Fibroblast of the aortic adventitia (primary cell): ENCODE measurements at places on chromosomes 7 and 10. TPM values are rescaled to one million over a fixed set of nuclear protein-coding genes. Genes with fewer than 3 reads are reported as not detected.

DNA sequence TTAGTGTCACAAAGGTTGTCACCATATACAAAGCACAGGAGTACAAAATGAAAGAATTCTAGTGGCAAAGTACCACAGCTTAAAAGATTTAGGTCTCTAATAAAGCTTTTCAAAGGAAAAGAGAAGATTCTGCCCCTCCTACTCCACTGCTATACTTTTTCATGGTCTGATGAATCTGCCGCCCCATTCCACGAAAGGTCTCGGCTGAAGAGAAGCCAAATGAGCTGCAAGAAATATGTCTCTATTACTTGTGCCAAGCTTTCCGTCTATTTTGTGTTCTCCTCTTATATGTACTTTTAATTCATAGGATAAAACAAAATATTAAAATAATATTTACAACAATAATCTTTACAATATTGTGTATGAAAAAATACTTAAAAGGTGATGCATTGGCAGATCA lies 222.6 kb downstream of the ANK3 start:
- DNase-seq = no peak

TET1 gene
- total RNA-seq = 3.3 and 9.3 TPM in 2 replicates

H2BK1 gene
- total RNA-seq = not detected in 2 replicates

- peak; percentile 77 for DNase-seq
These were observed 177.9 kb downstream of the RPS24 start for GRCh38 chr10:78211561-78212051.

FAM180A gene
- total RNA-seq = 2.5 and 71.0 TPM in 2 replicates

DNA sequence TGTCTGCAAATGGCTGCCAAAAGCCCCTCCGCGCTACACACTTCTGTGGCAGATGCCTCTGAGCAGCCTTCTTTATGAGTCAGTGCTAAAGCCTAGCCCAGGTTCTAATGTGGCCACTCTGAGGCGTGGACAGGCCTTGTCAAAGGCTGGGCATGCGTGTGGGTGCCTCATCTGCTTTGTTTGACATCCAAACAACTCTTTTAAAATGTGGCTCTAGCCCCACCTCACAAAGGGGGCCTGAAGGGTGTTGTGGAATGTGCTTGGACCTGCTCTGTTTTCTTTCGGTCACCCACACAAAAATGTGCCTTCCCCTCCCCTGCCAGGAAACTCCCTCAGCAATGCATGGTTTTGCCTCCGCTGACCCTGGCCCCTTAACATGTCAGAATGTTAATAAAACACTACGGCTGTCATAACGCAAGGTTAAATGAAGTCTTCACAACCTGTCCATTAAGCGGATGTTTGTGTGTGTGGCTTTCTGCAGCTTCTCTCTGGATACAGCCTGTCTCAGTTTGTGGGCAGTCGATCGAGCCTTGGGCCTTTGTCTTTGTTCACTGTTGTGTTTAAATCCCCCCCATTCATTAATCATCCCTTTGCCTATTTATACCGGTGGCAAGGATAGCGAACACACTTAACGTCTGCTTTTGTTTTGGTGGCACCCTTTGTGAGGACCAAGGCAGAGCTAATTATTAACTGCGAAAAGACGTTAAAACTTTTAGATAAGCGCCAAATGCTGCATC lies 718.9 kb downstream of the LRMDA start:
- no peak for DNase-seq

GRCh38 chr10:114207349-114207748 lies 28.2 kb downstream of the TDRD1 start:
- no peak for DNase-seq

DNA sequence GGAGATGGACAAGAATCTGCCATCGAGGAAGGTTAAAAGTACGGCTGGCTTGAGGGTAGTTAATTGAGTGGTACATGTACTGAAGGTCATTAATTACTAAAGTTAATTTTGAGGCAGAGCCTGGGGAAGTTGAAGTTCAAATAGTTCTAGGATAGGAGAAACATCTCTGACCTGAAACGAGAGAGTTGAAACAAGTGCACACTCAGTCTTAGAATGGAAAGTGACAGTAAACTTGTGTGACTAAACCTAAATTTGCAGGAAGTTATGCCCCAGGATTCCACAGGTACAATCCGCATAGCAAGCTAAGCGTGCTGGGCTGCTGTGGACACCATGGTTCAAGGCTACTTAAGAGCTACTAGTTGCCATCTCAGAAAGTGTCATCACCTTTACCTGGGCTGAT lies 209.9 kb downstream of the CHCHD3 start:
- DNase-seq = no peak

- peak; percentile 70 for DNase-seq
These were observed 346.9 kb downstream of the RNLS start for GRCh38 chr10:88236121-88236743.

GRCh38 chr10:24718031-24718855 lies 5.4 kb downstream of the ARHGAP21 start:
- peak; percentile 86 for DNase-seq

PTCD1 gene
- total RNA-seq = 1.3 and 4.4 TPM in 2 replicates

AKR1E2 gene
- 1.3 and 4.6 TPM in 2 replicates for total RNA-seq

GRCh38 chr10:7937315-7937945 lies 117.1 kb upstream of the GATA3 start:
- DNase-seq = no peak

DNA sequence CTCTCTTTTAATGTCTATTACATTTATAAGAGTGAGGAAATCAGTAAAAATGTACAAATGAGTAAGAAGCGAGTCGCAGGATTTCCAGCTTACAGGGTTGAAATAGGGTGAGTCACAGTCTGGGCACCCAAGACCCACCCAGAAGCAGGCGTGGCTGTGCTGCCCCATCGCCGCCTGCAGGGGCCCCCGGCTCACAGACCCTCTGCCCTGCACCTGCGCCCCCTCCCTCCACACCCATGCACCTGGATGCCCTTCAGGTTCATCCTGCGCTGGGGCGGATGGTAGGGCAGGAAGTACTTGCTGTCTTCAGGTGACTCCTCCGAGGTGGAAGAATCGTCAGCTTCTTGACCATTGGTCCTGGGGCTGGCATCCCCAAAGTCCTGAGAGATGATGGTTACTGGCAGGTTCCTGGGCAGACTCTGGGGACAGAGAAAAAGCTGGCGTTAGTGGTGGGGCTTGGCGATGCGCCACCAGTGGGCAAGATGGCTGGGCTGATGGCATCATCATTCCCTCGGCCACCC lies 90.2 kb upstream of the GNA12 start:
- peak; percentile 56 for DNase-seq

RBP3 gene
- total RNA-seq = not detected in 2 replicates

CRHR2 gene
- total RNA-seq = not detected in 2 replicates

TM9SF3 gene
- 73.8 and 120 TPM in 2 replicates for total RNA-seq

DNA sequence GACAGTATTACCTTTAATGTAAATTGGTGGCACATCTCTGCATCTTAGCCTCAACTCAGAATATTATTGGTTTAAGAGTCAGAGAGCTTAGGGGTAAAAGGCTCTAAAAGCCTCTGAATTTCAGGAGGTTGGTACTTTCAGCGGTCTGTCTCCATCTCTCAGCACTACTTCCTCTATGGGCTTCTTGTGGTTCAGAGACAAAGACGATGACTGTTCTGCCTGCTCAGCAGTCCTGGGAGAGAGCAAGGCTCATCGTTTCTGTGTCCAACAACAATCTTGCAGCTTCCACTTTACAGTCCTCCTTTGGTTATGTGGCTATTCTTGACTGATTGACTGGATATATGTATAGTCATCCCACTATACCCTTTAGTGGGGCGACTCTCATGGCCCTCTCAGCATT lies 394.7 kb downstream of the AUTS2 start:
- DNase-seq = no peak

DNA sequence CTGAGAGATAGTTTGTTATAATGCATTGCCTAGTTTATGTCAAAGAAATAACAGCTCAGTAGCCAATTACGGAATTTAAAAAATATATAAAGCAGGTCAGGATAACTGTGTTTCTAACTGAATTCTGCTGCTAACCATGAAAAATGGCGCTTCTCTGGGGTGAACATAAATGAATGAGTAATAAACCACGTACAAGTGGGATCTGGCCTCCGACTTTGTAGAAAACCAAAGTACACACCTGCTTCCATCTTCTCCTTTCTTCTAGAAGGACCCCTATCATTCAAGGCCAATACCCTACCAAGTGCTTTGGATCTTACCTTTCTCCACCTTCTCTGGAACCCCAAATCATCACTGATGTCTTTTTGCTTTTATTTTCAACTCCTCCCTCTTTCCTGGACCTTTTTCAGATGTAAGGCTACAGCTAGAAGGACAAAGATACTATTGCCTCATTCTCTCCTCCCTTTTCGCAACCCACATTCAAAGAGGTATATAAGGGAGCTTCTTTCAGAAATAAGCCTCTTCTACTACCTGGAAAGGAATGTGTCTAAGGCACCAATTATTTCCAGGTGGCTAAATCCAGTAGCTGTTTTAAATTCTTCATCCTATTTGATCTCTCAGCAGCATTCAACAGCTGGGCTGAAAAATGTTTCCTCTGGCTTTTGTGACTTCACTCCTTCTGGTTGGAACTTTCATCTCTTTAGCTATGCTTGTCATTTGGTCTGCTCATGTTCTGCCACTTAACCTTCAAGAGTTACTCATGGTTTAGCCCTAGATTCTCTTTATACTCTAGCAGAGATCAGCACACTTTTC lies 37.7 kb downstream of the NAMPT start:
- no peak for DNase-seq

TDRD1 gene
- total RNA-seq = 0.25 and 0.45 TPM in 2 replicates

TLX1 gene
- total RNA-seq = 0.16 TPM in 1 of 2 replicates, not detected in the other

VPS37D gene
- 1.9 and 31.2 TPM in 2 replicates for total RNA-seq

GRCh38 chr7:33210958-33211357 lies 81.6 kb downstream of the BBS9 start:
- DNase-seq = no peak

DNA sequence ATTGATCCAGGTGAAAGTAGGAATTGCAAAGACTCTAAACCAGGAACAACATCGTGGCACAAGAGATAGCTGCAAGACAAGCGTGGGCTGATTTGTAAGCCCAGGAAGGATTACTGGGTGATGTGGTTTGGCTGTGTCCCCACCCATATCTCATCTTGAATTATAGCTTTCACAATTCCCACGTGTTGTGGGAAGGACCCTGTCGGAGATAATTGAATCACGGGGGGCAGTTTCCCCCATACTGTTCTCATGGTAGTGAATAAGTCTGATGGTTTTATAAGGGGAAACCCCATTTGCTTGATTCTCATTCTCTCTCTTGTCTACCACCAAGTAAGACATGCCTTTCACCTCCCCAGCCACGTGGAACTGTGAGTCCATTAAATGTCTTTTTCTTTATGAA lies 59.5 kb downstream of the ST8SIA6 start:
- DNase-seq = no peak

DNA sequence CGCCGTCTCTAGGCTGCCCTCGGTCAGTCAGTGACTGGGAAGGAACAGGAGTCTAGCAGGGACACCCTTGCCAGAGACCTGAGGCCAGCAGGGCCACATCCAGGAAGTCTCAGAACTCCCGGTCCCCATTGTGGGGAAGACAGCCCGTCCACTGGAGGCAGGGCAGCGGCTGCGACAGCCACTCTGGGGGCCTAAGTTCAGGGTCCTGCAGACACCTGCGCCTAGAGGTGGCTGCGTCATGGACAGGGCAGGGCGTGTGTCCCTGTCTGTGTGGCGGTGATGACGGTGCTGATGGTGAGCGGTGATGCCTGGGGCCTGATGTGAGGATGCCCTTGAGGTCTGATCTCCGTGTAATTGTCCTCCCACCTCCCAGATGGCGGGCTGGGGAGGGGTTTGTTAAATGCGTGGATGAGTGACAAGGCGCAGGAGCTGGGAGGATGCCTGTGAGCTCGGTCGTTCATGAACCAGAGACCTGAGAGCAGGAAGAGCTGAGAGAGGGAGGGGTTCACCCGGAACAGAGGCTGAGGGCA lies 537.9 kb upstream of the FOXK1 start:
- DNase-seq = no peak

- DNase-seq = no peak
These were observed 16.7 kb downstream of the SEMA3A start for GRCh38 chr7:84177758-84178412.

DNA sequence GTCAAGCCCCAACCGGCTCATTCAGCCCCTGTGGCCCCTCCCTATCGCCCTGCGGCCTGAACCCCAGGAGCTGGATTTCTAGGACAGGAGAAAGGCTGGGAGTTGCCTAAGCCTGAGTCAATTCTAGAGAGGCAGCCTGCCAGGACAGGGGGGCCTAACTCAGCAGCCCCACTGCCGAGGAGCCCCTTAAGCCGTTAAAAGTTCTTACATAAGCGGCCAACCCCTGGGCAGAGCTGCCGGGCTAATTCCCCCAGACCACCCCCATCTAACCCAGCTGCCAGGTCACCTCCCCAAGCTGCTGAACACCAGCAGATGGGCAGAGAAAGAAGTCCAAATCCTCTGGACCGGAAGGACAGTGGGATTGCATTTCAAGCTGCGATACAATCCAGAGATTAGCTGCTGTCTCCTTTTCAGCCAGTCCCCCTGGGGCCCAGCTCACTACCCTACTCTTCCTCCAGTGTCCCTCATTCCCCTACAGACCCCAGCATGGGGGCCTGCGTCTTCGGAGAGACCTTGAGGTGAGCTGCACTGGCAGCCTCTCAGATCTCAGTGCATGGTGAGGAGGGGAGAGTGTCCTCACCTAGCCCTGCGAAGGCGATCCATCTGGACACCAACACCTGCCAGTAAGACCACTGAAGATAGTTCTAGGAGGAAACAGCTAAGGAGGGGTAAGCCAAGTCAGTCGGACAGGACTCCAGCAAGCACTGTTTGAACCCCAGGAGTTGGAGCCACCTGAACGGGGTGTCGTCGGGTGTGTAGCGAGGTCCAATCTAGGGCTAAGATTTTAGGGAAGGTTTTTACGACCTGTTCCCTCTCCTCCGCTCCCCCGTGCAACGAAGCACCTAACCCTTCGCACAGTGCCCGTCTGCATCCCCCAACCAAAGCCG lies 830 bp downstream of the IMPDH1 start:
- DNase-seq = peak; percentile 22

DNA sequence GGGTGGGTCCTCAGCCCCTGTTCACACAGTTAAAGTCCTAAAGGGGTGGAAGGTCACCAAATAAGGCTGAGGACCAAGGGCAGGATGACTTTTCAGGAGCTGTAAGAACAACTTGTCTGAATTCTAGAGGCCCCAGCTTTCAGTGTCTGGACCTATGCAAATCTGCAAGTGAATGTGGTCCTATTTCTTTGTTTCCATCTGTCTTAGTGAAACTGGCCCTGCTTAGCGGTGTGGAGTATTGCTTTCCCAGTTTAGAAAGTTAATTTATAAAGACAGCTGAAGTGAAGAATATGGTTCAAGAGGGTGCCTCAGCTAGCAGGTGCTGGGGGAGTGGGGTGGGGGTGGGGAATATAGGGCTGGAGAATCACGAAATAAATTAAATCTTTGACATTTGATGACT lies 40.1 kb downstream of the HHEX start:
- DNase-seq = no peak

DNA sequence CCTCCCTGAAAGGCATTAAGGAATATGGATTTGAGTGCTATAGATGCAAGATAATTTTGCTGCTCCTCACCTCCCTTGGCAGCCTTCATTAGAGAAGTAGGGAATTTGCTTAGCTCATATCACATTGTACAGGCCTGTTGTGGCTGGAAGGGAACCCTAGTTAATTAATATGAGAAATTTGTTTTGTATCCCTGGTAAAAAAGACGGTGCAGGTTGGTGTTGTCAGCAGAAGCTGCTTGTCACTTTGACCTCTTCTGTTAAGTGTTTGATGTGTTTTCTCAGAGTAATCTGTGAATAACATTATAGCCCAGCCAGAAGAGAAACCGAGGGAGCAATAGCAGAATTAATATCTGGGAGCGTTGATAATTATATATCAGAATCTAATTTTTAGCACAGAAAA lies 278.4 kb downstream of the LRMDA start:
- no peak for DNase-seq

GRCh38 chr7:135001390-135002165 lies 15.3 kb downstream of the AGBL3 start:
- DNase-seq = peak; percentile 14

- DNase-seq = no peak
These were observed 46.1 kb downstream of the PROSER2 start for GRCh38 chr10:11869219-11869618.

GRCh38 chr10:21508706-21509331 lies 16.7 kb downstream of the SKIDA1 start:
- no peak for DNase-seq
